NCI-H187 treated with DMSO at 0.1 percent for 48 hours (cell line): ENCODE measurements at places on chromosomes 5 and 9.

- no peak for DNase-seq
Measured at GRCh38 chr5:172426086-172426485, 28.2 kb downstream of the SH3PXD2B start.

GRCh38 chr9:98215271-98215670, 22.8 kb upstream of the CORO2A start:
- no peak for DNase-seq

GRCh38 chr5:168132241-168132641, 159.2 kb upstream of the WWC1 start:
- no peak for DNase-seq

DNA sequence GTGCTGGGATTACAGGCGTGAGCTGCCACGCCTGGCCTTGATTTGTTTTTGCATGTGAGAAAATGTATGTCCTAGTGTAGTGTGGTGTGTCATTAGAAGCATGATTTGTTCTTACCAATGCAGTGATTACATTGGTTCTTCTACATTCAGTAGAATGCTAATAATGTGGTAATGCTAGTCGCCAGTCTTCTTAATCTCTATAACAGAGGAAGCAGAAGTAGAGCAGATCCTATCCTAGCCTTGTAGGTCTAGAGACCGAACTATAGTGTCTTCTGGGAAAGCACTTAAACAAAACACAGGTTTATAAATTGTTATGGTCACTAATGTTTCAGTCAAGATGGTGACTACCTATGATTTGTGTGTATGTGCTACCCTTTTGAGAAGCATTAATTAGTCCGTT, 197.5 kb upstream of the DMRT1 start:
- DNase-seq, result no peak

DNA sequence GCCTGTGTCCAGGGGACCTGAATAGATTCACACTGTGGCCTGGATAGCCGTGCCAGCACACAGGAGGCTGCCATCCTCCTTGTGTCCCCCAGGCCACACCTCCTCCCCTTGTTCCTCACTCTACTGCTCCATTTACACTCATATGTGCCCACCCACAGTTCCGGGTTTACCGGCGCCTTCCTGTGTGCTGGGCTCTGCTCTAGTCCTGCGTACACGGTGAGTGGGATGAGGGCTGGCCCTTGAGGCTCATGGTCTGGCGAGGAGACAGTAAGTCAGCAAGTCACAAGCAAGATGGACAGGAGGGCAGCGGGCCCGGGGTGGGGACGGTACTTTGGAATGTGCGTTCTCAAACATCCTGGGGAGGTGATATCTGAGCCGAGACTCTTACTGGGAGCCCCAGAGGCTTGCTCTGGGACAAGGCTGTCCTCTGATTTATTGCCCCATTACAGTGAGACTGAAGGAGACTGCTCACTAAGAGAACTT, 32.4 kb upstream of the NXNL2 start:
- no peak for DNase-seq

DNA sequence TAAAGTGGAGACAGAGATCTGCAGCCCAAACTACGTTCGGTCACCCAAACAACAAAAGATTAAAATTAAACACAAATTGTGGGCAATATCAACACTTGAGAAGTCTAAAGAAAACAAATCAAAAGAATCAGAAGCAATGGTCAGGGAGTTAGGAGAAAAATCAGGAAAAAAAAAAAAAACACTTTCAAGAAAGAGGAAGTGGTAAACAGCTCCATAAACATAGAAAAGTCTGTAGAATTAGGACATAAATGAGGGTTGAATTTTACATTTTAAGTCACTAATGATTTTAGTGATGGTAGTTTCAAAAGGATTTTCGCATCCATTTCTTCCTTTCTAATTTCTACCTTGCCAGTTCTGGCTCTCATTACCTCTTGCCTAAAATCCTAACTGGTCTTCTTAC, 10.1 kb downstream of the RNF145 start:
- DNase-seq, result no peak

DNA sequence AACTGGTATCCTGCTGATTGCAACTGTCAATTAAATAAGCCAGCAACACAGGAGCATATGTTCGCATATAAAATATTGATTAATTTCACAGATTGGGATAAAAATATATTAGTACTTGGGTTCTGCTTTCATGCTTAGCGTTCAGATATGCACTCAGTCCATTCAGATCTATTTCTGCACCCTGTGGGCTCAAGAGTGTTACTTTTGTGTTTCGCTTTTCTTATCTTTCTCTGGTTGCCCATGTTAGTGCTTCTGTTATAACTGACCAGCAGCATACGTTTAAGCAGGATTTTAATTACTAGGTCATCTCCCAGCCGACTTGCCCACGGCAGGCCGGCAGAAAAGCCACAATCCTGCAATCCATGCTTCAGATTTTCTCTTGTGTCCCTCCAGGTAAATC, 289.1 kb downstream of the EBF1 start:
- DNase-seq, result no peak

- no peak for DNase-seq
Measured at GRCh38 chr5:91026466-91026865, 356.7 kb downstream of the ARRDC3 start.

GRCh38 chr5:31701642-31702299, 62.8 kb downstream of the PDZD2 start:
- no peak for DNase-seq
